SHP77 (cell line): ENCODE measurements at places on chromosomes 6 and 20.

- DNase-seq, result peak; percentile 92
Observed at GRCh38 chr6:170129691-170130171, 161.1 kb downstream of the DLL1 start.

GRCh38 chr20:18288749-18289267 is 481 bp downstream of the ZNF133 start:
- peak; percentile 40 for DNase-seq

GRCh38 chr20:48826883-48827771 is 672 bp downstream of the PREX1 start:
- DNase-seq, result no peak

DNA sequence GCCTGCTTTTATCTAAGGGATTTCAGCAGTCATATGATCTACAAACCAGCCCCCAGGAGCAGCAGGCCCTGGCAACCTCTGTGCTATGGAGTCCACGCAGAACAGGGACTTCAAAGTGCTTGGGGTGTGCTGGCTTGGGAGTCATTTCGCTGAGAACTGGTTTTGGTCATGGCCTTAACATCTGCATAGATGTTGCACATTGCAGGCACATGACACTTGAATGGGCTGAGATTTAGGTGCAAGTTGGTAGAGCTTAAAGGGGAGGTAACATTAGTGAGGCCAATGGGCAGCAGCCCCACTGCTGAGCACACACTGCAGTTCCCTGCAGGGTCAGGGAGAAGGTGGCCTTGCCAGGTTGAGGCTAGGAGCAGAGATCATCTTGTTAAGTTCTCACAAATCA is 43.6 kb downstream of the RREB1 start:
- no peak for DNase-seq

DNA sequence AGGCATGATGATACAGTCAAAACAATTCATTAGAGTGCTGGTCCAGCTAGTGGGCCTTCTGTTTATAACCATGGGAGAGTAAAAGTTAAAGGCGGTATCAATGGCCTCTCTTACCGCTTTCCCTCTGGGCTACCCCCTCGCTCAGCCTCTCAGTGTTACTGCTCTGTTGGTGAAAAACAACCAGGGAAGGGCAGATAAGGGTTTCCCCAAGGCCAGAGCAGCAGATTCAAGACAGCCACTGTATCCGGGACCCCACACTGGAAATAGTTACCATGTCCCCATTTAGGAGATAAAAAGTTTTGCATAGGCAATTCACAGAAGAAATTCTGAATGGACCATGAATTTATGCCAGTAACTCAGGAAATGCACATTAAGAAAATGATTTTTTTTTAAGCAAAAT is 13.4 kb downstream of the SCGN start:
- DNase-seq, result no peak

DNA sequence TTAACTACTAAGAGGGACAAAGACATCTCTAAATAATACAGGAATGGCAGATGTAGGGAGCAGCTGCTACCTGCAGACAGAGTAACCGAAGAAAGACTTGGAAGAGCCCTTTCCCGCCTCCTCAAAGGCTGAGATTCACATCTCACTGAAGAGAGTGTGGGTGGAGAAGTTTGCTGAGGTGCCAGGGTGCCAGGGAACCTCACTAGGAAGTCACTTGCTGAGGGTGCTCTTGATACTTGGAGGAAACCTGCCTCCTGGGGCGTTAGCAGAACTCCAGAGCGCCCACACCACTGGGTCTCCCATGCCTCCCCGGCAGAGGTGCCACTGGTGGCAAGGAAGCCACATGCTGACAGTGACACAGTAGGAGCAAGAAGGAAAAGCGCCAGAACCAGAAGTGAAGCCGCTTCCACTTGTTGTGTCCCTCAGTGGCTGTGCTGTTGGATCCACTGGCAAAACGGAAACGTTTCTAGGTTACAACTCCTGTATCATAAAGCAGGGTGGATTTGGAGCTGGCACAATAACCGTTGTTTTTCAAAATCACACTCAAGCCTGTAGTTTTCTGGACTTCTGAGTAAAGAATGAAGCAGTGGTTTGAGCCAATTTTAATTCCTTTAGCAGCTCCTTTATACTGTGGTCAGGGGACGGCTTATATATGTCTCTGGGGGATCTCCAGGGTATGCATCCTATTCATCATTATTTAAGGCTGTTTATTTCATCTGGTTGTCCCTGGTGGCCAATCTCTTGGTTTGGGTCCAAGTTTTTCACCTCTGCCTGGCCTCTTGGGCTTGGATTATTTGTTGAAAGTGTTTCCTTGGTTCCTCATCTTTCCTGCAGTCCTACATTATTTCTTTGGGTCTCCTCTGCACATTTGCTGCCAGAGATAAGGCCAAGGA is 64.5 kb downstream of the CDC5L start:
- DNase-seq, result no peak

GRCh38 chr6:44156494-44157151 is 2.0 kb upstream of the CAPN11 start:
- no peak for DNase-seq

- no peak for DNase-seq
Observed at GRCh38 chr6:48087448-48087847, 23.5 kb downstream of the PTCHD4 start.

- DNase-seq, result no peak
Observed at GRCh38 chr6:63275953-63276352, 43.8 kb downstream of the LGSN start.

DNA sequence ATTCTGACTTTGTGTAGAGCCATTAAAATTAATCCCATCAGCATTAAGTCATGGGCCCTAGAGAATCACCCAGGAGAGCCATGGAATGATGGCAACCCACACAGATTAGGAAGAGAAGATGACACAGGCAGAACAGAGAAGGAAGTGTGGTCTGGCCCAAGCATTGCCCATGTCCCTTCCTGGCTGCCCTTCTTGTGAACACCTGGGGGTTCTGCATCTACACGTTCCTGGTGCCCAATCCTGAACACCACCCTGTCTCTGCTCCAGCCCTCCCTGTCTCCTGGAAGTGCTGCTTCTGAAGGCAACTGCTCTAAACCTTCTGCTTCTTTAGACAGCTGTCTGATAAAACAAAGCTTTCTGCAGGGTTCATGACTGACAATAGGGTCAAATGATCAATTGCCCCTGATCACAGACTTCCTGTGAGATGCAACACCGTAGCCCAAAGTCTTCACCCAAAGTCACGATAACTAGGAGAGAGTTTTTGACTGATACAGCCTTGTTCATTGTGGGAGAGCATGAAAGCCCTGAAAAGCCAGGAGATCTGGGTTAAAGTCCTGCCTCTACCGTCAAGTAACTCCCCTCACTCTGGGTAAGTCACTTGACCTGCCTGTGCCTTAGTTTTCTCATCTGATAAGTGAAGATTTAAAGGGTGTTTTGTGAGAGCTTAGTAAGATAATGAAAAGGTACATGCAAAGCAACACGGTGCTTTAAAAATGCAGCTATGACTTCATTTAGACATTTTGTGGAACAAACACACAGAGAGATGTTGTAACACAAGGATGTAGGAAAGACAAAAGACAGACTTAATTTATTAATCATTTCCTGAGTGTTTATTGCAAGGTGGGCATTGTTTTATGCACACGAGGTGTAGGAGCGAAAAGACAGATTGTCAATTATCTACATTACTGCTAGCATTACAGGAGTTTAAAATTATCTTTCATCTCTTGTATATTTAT is 291.2 kb upstream of the STXBP5 start:
- peak; percentile 21 for DNase-seq

GRCh38 chr6:156778454-156779205 is 1.5 kb downstream of the ARID1B start:
- DNase-seq, result no peak

DNA sequence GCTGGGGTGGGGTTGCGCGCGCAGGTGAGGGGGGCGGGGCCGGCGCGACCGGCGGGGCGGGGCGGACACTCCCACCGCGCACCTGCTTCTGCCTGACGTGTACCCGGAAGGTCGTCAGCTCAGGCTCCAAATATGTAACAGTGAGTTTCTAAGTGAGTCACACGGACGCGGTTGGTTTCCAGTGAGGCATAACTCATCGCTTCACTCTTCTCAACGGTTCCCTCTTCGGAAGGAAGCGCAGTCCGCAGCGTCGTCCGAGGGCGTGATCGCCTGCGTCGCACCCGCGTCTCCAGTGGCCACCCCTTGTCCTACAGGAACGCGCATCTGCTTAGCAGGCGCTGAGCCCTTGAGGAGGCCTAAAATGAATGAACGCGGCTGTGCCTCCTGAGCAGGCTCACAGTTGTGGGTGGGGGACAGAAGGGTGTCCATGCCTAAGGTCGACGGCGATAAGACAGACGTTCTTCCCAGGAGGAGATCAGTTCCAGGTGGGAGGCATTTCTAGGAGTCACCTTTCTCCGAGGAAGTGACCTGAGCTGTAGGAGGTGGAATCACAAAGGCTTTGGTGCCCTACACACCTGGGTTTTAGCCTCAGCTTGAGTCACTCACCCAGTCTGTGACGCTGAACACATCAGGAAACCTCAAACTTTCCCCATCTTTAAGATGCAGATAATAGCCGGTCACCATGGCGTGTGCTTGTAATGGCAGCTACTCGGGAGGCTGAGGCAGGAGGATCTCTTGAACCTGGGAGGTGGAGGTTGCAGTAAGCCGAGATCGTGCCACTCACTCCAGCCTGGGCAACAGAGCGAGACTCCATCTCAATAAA is 50.9 kb upstream of the EZR start:
- peak; percentile 95 for DNase-seq

DNA sequence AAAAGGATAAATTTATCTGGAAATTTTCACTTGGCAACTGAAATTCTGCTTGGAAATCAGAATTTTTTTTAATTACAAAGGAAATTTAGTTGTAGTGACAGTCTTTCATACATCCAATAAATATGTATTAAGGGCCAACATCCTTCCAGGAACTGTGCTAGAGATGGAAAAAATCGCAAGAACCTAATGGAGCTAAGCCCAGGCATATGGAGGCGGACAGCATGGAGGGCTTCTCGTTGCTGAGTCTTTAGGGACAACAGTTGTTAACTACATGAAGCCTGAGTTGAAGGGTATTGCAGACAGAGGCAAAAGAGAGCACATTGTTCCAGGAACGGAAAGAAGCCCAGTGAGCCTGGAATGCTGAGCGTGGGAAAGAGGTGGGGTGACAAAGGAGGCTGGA is 208.9 kb downstream of the IBTK start:
- DNase-seq, result no peak

GRCh38 chr6:1306133-1306532 is 5.8 kb upstream of the FOXQ1 start:
- DNase-seq, result no peak

- DNase-seq, result no peak
Observed at GRCh38 chr6:115613488-115613887, 447.2 kb downstream of the FRK start.

GRCh38 chr6:144066741-144067484 is 28.5 kb downstream of the SF3B5 start:
- no peak for DNase-seq

- DNase-seq, result no peak
Observed at GRCh38 chr6:168072261-168072660, 6.8 kb downstream of the FRMD1 start.

DNA sequence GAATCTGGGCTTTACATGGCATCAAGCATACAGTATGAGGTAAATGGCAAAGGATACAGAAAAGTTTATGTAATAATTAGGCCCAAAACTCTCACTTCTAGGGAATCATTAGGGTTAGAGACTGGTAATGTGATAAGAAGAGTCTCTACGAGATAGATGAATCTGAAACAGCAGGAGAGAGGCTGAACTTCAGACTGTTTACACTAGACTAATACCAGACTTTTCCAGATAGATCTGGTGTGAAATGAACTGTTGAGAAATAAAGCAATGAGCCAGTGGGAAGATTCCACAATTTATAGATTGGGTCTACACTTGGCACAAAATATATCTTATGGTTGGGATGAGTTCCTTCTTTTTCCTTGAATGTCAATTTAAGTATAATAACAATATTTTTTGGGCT is 134.3 kb downstream of the MAN1A1 start:
- DNase-seq, result no peak

GRCh38 chr20:10876558-10876957 is 202.8 kb upstream of the JAG1 start:
- no peak for DNase-seq

- no peak for DNase-seq
Observed at GRCh38 chr6:3468585-3468984, 11.7 kb upstream of the SLC22A23 start.

DNA sequence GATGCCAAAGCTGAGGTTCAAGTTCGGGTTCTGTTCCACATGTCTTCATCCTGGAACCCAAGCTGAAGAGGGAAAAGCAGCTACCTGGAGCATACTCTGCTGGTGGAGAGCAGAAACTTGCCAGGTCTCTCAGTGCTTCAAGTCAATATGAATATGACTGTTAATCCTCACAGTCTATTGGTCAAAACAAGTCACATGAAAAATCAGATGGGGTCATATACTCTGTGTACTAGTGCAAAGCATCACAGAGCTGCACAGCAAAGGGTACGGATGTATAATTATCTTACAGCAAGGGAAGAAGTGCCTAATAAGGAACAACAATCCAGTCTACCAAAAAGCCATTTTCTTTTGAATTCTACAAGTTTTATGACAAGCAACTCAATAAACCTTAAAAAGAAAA is 11.6 kb downstream of the NCOA7 start:
- DNase-seq, result no peak

DNA sequence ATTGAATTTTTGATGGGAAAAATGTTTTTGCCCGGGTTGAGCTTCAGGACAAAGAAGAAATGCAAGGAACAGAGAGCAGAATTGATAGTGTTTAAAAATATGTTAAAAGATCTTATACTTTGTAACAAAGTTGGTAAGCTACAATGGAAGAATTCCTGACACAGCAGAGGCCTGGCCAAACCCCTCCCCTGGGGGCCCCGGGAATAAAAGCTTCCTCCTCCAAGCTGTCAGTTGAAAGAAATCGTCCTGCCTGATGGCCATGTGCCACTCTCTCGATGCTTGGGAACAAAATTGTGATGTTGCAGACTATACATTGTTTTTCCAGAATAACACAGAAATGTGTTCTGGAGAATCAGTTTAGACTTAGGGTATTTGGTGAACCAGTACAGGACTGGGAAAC is 14.2 kb upstream of the TOX2 start:
- no peak for DNase-seq

- DNase-seq, result no peak
Observed at GRCh38 chr6:12148317-12148801, 136.2 kb downstream of the HIVEP1 start.

- DNase-seq, result peak; percentile 2
Observed at GRCh38 chr6:126657561-126658175, 317.8 kb downstream of the CENPW start.

- DNase-seq, result no peak
Observed at GRCh38 chr6:157233156-157233555, 90.2 kb downstream of the TMEM242 start.

- no peak for DNase-seq
Observed at GRCh38 chr6:89355511-89356194, 3.1 kb upstream of the UBE2J1 start.

- DNase-seq, result no peak
Observed at GRCh38 chr6:10384610-10385523, 30.0 kb downstream of the TFAP2A start.

- DNase-seq, result no peak
Observed at GRCh38 chr20:51337126-51337805, 205.3 kb downstream of the NFATC2 start.
